ENCODE measurements at places on chromosomes 4 and X.

- no peak for ATAC-seq
These were observed 132.2 kb upstream of the TRIM2 start for GRCh38 chr4:153071958-153072598.

DNA sequence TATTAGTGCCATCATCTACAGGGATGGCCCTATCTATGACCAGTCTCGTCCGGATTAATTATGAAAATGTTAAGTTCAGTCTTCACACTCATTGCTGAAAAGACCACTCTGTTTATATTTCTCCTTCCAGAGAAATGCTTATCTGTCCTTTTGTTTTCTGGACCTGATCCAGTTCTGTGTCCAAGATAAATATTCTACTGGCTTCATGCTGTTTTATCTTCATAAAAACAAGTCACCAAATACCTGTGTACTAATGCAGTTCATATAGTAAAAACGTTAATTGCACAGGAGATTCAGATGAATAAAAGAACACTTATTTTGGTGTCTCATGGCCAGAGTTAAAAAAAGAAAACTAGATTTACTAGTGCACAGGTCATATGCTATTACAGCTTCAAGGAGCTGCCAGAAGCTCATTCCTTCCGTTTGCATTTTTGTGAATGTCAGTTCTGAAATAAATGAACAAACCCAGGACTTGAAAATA lies 17.3 kb downstream of the FNIP2 start:
- no peak for ATAC-seq

DNA sequence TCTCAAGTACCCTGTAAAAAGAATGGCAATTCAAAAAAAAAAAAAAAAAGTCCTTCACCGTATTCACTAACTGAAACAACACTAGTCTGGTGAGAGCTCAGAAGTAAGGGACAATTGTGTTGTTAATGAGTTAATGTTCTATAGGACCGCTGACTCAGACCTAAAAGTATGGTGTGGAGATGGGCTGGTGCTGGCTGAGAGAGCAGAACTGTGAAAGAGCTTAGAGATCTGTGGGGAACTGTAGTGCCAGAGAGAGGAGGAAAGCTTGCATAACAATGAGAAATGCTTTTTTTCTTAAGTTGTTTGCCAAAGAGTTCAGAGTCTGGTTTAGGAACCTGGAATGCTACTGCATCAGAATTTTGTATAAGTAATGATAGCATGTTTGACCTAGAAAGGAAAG lies 65.1 kb downstream of the LHFPL1 start:
- ATAC-seq, result no peak

DNA sequence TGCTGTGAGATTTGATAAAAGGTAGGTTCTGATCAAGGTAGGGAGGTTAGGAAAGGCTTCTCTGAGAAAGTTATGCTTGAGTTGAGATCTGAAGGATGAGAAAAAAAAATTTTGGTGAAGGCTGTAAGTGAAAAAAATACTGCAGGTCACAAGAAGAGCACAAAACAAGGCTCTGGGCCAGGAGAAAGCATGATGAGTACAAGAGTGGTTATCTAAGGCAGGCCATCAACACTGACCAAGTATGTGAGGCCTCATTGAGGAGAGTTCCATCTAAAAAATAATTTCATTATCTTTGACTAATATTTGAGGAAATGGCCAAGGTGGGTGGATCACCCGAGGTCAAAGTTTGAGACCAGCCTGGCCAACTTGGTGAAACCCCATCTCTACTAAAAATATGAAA lies 71.6 kb upstream of the SLC4A4 start:
- no peak for ATAC-seq

DNA sequence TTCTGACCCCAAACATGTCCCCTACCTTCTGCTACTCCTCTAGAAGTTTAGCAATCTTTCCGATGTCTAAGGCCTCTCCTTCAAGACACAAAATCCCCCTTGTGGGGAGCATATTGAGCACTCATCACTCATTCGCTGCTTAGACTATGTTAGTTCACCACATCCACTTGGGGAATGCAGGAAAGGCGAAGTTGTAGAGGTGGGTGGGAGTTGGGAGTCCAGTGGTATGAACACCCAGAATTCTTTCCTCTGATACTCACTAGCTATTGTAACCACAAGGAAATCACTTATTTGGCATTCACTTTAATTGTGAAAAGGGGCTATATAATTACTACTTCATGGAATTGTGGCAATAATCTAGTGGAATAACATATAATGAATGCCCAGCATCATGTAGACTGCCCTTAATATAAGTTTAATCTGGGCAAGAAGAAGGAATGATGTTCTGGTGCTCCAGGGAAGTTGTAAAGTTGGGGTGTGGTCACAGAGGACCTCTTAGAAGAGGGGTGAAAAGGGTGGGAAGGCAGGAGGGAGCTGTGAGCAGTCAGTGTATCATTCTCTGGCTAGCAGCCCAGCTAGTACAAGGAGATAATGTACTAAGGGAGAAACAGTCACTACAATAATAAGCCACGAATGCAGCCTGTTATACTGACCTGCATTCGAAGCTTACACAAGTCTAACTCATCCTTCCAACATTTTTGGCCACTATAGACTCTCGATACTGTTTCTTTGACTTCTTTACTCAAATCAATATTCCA lies 468.2 kb upstream of the DIPK2B start:
- no peak for ATAC-seq

DNA sequence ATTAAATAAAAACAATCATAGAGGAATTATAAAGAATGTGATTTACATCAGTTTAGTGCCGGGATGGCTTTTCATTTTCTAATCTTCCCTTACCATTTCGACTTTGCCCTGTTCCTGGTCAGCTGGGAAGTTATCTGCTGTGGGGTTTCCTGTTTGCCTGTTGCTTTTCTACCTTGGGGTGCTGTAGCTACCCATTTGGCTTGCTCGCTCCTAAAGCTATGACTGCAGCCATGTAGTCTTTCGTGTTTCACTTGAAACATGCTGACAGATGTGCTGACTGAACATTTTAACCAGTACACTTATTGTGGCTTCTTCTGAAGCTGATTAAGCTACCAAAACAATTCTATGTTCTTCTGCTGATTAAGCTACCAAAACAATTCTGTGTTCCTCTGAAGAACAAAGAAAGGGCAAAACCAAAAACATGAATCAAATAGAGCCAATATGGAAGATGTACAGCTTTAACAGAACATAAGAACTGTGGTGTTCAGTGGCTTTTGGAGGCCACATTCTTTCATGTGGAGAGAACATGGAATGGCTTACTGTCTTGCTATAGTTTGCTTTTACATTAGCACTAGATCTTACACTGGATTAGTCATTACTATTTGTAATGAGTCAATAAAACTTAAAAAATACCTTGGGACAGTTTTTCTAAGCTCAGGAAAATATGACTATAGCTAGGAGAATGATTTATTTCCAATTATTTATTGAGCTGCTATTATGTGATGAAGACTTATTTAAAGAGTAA lies 440.4 kb downstream of the SPRY1 start:
- no peak for ATAC-seq

DNA sequence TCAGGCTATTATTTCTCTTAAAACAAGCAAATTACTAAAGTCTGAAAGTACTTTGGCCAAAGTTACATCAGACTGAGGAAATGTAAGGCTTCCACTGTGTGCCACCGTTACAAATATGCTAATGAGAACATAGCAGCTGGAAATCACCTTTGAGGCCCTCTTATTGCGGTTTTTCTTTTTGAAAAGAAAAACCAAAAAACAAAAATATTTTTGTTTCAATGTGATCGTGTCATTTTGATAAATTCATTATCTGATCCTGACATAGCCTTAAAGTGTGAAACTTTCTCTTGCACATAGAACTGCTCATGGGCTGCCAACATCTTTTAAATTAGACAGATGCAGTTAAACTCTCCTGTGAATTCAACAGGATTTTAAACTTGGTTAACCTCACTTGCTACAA lies 2.8 kb upstream of the TIFA start:
- no peak for ATAC-seq

DNA sequence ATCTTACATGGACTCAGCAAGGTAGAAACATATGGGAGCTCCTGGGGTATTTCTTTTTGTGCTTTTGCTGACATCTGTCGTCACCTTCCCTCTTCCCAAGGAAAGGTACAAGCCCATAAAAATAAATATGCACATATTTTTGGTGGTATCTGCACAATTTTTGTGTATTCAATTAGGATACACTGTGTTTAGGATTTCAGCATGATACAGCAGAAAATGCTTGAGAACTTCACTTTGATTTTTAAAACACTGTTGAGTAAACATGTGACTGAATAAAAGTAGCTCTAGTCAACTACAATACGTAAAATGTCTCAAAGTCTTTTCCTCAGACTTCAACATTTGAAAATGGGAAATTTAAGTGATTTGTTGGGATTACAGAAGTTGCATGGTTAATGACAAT lies 99.4 kb upstream of the SPANXC start:
- no peak for ATAC-seq

DNA sequence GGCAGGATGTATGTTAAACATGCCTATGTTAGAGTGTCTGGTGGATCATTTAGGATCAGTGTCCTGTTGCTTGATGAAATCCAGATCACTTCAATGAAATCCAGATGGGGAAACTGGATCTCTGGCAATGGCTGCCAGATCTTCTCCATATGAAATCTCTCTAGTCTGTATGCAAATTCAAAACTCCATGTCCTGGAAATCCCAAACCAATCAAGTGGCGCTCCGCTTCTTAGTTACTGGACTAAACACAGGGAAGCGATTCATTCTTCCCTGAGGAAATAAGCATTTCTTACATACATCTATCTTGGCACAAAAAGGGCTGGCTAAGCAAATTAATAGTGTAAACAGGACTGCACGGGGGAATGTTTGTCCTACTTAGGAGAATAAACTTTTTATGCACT lies 94.9 kb downstream of the HDAC8 start:
- no peak for ATAC-seq
